Hematopoietic multipotent progenitor cell treated with erythropoietin and hydrocortisone succinate and interleukin-3 and kit ligand, for 4 days (in vitro differentiated cells): ENCODE measurements at places on chromosomes 2 and 18.

- DNase-seq: no peak
Observed at GRCh38 chr2:207825978-207826377, 56.3 kb upstream of the FZD5 start.

DNA sequence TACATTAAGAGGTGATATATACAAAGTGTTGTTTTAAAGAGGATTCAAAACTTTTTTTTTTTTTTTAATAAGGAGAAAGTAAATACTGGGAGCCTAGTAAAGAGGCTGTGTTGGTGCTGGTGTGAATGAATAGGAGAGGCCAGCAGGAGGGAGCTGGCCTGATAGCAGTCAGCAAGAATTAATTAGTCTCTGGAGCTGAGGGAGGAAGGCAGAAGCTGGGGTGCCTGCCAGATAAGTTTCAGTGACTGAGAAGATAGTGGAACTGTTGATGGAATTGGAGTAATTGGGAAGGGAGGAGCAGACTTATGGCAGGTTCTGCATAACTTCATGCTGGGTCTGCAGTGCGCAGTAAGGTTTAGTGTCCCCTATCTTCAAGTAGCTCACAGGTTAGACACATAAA is 36.2 kb upstream of the SNORC start:
- no peak for DNase-seq

- DNase-seq: peak; percentile 21
Observed at GRCh38 chr2:74982577-74982976, 24.1 kb downstream of the POLE4 start.

DNA sequence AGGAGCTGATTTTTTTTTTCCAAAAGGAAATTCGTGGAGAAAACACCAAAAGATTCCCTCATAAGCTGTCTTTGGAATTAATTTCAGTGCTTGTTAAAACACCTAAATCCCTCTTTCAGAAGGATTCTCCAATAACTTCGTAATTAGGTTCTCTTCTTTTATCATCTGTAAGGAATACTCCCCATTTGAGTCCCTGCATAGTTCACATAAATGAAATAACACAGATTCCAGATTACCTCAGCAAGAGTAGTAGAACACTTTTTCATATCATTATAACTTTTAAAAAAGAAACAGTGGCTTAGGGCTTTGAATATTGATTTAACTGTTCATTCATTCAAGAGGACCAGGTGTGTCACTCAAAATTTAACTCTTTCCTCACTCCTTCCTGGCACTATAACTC is 55.5 kb downstream of the ARHGAP28 start:
- no peak for DNase-seq

GRCh38 chr18:54918060-54918459 is 41.2 kb downstream of the CCDC68 start:
- DNase-seq: no peak

- peak; percentile 27 for DNase-seq
Observed at GRCh38 chr2:172387361-172387760, 40.0 kb upstream of the ITGA6 start.

GRCh38 chr2:36329746-36330472 is 25.7 kb upstream of the CRIM1 start:
- DNase-seq: no peak

GRCh38 chr2:85777441-85777861 is 23.7 kb downstream of the ATOH8 start:
- no peak for DNase-seq

- no peak for DNase-seq
Observed at GRCh38 chr18:36326771-36327170, 29.3 kb downstream of the FHOD3 start.

DNA sequence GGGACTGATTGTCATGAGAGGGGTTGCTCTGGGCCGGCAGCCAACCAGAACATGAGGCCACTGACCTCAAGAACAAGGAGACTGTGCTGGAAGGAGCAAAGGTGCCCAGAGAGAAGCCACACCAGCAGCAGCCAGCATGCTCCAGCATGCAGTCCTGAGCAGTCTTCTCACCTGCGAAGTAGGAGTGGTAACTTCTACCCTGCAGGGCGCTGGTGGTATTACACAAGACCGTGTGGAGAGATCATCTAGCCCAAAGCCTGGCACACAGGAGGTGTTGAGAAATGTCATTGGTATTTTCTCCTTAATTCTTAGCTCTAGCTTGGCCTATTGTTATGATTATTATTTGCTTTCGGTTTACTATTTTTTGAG is 132.7 kb downstream of the TSN start:
- DNase-seq: peak; percentile 33

DNA sequence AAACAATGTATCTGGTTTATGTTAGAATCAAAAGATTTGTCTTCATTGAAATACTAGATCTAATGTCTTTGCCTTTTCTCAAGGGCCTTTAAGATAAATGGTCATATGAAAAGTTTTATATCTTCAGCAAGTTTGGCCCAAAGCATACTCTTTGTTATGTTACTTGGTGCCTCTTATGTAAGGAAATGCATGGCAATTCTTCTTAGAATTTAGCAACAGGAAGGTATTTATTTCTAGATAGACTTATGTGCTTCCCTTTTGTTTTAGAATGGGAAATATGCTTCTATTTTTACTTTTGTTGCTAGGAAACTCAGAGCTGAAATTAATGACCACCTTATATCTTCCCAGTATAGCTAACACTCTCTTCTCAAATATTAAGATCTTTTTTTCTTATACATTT is 117.4 kb upstream of the DLX2 start:
- DNase-seq: peak; percentile 74

DNA sequence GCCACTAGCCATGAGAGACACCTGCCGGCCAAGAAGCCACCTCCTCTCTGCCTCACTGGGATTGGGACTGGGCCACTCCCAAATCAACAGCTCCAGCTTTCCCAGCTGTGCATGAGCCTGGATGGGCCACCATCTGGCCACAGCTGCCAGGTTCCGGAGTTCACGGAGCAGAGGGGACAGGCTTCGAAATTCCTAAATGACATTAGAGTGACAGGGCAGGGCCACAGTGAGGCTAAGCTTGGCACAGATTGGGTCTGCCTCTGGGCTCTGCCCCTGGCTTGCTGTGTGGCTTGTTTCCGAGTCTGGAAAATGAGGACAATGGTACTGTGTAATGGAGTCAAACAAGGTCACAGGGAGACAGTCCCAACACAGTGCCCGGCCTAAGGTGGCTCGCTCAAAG is 6.5 kb downstream of the DIPK1C start:
- DNase-seq: no peak

- DNase-seq: no peak
Observed at GRCh38 chr2:201572846-201573508, 70.3 kb downstream of the TMEM237 start.
